Glutamatergic neuron (in vitro differentiated cells): ENCODE measurements at places on chromosomes 1 and 21.

DNA sequence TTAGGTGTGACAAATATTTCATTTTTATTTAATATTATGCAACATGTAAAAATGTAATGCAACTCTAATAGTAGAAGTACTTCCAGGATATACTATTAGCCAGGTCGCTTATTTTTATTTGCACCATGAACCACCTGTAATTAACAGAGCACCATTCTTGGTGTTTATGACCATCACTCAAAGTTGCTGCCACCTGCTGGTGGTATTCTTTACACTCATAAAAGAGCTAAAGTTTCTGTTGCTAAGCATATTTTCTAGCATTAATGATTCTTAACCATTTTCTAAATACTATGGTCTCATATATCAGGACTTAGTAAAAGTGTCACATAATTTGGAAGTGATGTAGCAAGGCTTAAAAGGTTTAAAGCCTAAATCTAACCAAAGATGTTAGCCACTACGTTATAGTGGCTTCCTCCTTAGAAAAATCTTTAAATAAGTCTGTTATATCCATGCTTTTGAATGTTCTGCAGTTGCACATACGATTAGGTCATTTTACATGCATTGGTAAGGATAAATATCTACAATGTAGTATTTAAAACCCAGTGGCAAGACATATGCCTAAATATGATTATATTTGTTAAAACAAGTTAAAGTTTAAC lies 244.5 kb downstream of the NEGR1 start:
- peak; percentile 26 for DNase-seq

DNA sequence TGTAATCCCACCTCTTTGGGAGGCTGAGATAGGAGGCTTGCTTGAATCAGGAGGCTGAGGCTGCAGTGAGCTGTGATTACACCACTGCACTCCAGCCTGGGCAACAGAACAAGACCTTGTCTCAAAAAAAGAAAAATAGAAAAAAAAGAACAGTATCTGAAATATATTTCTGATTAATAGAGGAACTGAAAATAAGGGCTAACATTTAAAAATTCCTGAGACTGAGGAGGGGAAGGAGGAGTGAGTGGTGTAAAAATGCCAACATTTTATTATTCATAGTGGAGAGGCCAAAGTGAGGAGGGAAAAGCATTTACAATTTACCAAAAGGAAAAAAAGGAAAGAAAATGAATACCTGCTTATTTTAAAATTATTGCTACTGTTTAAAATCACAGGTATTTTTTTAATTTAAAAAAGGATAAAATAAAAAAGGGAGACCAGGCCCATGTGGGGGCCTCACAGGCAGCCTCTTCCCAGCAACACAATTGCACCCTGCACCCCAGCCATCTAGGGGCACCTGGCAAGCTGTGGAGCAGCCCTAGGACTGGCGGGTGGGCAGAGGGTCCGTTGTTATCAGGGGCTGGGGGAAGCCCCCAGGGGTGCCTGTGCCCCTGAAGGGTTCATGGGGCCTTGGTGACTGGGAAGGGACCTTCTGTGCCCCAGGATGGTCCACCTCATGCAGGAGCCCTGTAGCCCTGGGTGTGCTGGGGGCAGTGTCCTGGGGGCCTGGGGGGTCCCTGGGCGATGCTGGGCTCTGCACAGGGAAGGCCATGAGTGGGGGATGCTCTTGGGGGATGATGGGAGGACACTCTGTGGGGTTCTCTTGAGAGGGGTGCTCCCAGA lies 34.8 kb upstream of the ADARB1 start:
- no peak for DNase-seq

DNA sequence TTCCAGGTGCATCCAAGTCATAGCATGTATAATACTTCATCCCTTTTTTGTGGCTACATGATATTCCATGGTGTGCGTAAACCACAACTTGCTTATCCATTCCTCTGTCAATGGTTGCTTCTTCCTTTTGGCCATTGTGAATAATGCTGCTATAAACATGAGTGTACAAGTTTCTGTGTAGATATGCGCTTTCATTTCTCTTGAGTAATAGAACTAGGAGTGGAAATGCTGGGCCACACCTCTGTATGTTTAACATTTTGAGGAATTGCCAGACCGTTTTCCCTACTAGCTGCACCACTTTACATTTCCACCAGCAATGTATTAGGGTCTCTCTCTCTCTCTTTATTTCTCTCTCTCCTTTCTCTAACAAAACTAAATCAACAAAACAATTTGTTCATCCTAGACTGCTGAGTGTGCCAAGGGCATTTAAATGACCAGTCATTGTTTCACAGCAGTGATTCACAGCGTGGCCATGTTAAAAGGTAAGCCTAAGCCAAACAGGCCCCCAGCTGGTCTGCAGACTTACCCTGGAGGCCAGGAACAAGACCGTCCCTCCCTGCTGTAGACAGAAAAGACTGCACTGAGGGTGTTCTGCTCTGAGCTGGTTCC lies 53.2 kb upstream of the LYST start:
- DNase-seq: no peak

DNA sequence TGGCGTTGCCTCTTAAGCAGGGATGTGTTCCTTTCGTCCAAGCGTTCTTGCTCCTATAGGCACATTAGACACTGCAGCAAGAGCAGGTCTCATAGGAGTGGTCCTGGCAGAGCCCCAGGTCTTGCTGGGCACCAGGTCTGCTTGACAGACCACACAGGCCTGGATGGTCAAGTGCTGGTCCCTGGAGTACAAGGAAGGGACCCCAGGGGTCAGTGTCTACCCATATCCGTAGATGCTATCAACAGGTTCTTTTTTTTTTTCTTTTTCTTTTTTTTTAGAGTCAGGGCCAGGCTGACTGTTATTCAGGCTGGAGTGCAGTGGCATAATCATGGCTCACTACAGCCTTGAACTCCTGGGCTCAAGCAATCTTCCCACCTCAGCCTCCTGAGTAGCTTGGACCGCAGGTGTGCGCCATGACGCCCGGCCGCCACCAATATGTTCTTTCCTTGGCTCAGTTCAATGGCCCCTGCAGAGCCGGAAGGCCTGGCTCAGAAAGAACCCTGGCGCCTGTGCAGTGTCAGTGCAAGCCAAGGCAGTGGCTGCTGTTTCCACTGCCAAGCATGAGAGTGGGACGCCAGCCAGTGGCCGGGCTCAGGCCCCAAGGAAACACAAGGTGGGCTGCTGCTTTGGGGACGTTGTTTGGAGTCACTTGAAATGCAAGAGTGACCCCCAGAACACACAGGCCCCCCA lies 10.0 kb upstream of the TNFRSF8 start:
- DNase-seq: no peak

DNA sequence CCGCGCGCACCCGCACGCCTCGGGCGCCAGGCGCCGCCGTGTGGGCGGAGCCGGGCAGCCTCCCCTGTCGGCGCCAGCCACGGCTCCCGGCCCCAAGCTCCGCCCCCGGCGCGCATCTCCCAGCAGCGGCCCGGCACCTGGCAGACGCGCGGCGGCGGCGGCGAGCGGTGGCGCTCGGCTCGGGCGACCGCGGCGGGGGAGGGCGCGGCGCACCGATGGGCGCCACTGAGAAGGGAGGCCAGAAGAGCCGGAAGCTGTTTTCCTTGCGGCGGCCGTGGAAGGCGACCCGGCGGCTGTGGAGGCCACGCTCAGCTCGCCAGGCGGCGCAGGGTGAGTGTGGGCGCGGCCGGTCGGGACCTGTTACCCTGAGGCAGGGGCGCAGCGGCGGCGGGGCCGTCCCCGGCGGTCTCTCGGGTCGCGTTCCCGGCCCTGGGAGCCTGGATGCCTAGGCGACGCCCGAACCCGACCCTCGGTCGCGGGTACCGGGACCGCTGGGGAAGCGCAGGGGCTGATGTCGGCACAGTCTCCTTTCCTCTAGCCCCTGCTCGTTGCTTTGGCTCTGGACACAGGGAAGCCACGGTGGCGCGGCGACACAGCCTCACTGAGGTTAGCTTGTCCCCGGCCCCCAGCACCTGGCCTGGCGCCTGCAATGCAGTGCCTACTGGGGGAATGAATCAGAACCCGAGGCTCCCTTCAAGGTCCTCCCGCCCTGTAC lies 54.9 kb upstream of the DNAJC6 start:
- peak; percentile 91 for DNase-seq

DNA sequence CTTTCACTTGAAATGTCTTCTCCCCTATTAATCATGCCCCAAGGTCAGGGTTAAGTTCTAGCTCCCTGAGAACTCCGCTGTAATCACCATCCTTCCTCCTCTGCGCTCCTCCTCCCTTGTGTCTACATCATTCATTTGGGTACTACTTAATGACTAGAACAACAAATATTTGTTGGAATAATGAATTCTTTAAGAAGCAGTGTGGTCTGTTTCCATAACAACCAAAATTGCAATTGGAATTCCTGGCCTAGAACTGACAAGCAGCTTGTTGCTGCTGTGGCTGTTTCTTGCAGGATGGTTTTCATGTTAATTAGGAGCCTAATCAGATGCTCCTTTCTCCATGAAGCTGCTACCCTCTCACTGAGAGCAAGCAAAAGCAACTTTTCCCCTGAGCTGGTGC lies 192.5 kb downstream of the ZZZ3 start:
- DNase-seq: no peak

DNA sequence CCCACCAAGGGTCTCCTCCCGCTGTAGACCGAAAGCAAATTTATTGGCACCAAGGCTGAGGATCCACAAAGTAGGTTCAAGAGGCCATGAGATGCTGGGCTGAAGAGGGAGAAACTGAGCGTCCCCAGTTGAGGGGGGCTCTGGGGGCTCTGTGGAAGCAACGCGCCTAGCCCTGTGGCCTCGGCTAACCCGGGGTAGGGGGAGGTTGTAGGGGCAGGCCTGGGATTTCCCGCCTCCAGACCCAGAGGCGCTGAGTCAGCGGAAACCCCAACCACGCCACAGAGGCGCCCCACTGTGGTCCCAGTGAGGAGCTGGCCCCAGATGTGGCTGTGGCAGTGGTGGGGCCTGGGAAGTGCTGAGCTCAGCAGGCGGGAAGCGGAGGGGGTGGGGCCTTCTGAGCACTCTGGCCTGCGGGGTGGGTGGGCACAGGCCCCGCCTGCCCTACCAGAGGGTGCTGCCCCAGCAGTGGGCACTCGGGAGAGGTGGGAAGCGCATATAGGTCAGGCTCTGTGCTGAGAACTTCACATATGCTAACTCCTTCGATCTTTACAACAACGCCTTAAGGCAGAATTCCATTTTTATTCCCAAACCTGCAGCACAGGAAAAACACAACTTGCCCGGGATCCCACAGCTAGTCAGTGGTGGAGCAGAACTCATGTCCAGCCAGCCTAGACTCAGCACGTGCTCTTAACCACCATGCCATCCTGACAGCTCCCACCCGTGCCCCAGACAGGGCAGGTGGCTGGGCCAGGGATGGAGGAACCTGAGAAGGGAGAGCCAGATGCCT lies 1.5 kb upstream of the COL16A1 start:
- DNase-seq: no peak

DNA sequence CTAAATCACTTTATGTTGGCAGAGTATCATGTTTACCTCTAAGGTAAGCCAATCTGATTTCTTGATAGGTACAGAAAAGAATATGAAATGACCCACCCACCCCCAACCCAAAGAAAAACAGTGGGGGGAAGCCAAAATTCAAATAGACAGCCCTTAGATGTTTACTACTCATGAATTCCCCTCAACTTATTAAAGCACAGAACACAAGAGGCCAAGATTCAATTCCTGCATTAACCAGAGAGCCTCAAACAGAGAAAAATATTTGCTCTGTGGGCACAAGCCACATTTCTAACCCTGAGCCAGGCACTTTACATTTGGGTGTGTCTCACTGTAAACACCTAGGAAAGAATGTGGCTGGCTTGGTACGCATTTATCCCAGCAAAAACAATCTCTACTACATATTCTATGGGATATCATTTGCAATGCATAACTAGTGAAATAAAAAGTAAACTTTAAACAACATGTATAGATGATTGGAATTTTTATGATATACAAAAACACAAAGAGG lies 84.3 kb downstream of the PTPN14 start:
- DNase-seq: no peak

DNA sequence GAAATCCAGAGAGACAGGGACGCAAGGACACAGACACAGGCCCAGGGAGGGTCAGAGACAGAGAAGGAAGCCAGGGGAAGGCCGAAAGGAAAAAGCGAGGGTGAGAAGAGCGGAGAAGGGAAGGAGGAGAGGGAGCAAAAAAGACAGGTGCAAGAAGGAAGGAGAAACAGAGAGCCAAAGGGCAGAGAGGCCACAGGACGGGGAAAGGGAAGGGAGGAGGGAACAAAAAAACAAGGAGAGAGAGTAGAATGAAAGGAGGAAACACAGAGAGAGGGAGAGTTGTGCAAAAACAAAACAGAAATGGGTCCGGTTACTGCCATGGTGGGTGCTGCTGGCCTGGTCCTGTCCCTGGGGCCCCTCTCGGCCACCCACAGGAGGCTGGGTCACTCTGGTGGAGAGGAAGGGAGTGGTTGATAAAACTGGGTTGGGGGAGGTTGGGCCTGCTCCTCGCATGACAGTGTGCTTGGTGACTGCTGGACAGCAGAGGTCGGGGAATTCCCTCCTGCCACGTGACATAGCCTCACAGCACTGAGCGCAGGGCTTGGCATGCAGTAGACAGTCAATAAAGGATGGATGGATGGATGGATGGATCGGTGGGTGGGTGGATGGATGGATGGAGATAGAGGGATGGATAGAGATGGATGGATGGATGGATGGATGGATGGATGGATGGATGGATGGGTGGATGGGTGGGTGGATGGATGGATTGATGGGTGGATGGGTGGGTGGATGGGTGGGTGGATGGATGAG lies 64.8 kb downstream of the RAP1GAP start:
- DNase-seq: no peak

DNA sequence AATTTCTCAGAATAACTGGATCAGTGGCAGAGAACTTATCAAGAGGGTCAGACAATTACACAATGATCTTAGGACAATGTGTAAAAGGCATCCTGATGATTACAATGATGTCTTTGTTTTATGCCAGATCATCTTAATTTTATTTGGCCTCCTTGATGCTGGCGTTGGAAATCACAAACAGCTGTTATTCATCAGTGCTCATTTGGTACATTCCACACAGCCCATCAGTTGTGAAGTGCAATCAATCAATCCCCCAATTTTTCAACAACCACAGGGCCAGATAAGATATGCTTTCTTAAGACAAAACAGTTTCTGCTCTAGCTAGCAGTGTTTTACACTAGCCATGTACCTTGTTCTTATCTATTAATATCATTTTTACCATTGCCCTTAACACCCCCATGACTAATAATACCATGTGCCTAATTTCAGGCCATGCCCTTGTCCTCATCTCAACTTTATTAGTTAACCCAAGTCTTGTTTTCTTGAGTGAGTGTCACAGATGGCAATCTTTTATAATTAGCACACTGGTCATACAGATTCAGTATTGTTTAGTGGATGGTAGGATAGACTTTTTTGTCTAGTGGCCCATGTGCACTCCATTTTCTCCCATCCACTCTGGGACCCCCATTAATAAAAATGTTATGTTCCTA lies 40.8 kb upstream of the COL24A1 start:
- no peak for DNase-seq

DNA sequence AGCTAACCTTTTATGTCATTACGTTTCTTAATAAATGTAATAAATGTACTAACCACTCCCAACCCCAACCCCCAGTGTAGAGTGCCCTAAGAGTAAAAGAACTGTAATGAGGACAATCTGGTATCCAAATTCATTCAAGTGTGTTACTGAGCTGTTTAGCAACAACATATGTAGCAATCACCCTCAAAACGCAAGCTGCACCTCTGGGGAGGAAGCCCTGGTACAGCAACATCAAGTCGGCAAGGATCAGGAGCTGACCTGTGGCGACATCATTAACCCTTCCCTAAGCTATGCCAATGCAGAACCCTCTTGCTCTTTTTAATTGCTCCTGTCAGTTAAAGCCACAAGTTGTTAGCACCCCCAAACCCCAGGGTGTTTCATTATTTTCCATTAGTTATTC lies 47.1 kb downstream of the STX6 start:
- no peak for DNase-seq

- no peak for DNase-seq
Measured at GRCh38 chr1:55503663-55504305, 288.6 kb upstream of the USP24 start.

- DNase-seq: no peak
Measured at GRCh38 chr1:34066166-34066565, 98.9 kb downstream of the CSMD2 start.
